A549 treated with AZD2906 at 1 μM for 4 hours (cell line): ENCODE measurements at places on chromosomes 3 and 15. TPM values are rescaled to one million over a fixed set of nuclear protein-coding genes. Genes with fewer than 3 reads are reported as not detected.

Gene PARL
- 60.4 to 67.0 TPM (median 65.4 TPM) in 5 replicates for total RNA-seq

Gene LCMT2
- total RNA-seq: 5.8 to 8.0 TPM (median 6.6 TPM) in 5 replicates

Gene FBLN2
- 1.7 to 3.0 TPM (median 2.4 TPM) in 5 replicates for total RNA-seq

Gene SNX22
- total RNA-seq: 0.49 to 1.2 TPM (median 0.95 TPM) in 5 replicates

Gene AGBL1
- total RNA-seq: not detected in 5 replicates

Gene GABRB3
- 58.2 to 73.8 TPM (median 71.1 TPM) in 5 replicates for total RNA-seq

Gene FBXW12
- not detected in 5 replicates for total RNA-seq

Gene FAM107A
- 0.26 to 0.51 TPM (median 0.41 TPM) in 5 replicates for total RNA-seq

Gene CCR1
- total RNA-seq: not detected in 5 replicates
